ENCODE measurements at places on chromosomes 16 and 17.

- DNase-seq = no peak
Observed at GRCh38 chr17:78281249-78281845, 49.9 kb downstream of the TMEM235 start.

DNA sequence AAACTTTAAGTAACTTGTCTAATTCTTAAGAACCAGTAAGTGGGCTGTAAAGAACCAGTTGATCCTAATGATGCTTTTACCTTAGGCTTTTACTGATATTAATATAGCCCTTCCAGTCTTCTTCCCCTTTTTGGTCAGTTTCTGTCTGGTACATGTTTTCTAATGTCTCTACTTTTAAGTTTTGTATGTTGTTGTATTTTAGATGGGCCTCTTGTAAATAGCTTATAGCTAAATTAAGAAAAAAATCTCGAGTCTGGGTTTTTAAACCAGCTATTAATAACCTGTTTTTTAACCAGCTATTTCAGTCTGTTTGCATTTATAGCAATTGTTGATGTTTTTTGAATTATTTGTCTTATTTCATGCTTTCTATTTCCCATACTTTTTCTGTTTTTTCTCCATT, 79.0 kb downstream of the PITPNC1 start:
- no peak for DNase-seq

DNA sequence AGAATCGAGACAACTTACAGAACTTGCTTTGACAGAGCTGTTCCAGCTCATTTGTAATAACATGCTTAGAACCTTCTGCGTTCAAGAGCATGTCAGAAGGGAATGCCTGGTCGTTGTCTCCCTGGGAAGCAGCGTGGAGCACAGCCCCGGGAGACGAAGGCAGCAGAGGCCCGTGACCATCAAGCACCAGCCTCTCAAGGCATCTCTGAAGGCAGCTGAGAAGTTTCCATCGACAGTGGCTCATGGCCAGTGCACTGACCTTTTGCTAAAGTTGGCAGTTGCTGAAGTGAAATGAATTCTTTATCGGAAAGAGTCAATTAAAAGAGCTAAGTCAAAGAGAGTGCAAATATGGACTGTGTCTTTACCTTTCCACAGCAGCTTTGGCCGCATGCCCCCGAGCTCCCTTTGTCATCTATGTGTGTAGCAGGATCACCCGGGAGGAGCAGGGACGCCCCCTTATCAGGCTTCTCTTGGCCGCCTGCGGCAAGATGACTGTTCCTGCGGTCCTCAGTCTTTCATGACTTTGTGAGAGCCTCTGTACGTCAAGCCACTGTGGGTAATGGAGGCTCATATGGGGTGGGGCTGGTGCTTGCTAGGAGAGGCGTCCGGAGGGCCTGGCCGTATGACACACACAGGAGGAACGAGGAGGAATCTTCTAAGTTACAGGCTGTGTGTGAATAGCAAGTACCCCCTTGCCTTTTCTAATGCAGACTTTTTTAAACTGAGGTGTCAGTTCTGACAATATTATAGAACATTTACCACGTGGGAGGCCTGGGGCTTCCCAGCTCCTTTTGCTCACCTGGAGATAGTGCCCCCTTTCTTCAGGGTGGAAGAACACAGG, 54.2 kb downstream of the LDHD start:
- DNase-seq = no peak

DNA sequence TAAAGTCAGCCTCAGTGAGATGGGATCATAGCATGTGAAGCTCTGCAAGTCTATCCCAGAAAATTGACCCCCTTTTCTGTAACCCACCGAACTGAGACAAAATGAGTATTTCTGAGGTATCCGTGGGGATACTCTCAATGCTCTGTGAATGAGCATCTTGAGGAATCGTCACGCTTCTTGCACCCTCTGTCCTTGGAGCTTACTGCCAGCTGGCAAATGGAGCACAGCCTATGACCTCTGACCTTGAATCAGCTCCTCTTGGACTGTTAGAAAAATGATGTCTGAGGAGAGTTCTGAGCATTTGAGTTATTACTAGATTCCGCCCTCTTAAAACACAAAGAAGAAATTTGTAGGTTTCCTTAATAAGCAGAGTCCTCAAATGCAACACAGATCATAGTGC, 342.1 kb downstream of the ZFHX3 start:
- DNase-seq = no peak

DNA sequence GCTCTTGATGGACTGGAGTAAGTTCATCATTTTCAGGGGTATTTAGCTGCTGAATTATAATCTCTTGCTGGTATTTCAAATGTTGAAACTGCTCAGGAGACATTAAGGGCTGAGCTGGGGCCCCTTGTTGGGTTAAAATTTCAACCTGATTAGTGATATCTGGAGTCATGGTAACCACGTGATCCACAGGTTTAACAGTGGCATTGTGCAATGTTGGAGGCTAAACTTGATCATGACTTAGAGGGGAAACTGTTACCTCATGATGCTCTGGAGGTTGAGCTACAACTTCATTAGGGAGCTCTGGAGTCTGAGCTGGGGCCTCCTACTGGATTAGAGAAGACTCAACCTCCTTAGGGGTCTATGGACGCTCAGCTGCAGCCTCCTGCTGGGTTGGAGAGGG, 17.2 kb upstream of the MPP2 start:
- no peak for DNase-seq

DNA sequence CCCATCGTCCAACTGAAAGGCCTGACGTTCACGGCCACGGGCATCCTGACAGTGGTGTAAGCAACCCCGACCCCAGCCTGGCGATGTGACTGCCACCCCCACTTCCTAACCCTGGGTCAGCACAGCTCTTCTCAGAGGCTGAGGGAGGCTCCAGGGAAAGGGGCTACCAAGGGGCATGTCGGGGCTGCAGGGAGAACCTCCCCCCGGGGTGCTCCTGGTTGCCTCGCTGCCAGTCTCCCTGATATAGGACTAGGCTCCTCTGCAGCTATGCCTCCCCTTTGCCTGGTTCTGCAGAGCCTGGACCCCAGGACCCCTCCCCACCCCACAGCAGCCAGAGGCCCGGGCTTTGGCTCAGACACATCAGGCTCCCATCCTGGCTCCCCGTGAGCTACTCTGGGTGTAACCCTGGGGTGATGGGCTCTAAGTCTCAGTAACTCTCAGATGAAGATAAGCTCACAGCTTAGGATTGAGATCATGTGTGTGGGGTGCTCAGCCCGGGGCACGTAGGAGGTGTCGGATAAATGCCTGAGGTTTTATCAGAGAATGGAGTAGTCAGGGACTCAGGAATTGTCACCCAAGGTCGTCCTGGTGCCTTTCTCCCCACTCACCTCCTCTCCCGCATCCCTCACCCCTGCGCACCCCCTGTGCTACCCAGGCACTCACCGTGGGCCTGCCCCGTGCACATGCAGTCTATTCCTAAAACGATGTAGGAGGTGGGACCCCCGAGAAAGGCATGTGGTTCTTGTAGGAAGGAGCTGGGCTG, 10.6 kb downstream of the ITGAD start:
- no peak for DNase-seq

GRCh38 chr17:56176091-56176490, 22.8 kb downstream of the ANKFN1 start:
- DNase-seq = no peak

- DNase-seq = no peak
Observed at GRCh38 chr17:4858068-4858881, 25.1 kb downstream of the MINK1 start.

DNA sequence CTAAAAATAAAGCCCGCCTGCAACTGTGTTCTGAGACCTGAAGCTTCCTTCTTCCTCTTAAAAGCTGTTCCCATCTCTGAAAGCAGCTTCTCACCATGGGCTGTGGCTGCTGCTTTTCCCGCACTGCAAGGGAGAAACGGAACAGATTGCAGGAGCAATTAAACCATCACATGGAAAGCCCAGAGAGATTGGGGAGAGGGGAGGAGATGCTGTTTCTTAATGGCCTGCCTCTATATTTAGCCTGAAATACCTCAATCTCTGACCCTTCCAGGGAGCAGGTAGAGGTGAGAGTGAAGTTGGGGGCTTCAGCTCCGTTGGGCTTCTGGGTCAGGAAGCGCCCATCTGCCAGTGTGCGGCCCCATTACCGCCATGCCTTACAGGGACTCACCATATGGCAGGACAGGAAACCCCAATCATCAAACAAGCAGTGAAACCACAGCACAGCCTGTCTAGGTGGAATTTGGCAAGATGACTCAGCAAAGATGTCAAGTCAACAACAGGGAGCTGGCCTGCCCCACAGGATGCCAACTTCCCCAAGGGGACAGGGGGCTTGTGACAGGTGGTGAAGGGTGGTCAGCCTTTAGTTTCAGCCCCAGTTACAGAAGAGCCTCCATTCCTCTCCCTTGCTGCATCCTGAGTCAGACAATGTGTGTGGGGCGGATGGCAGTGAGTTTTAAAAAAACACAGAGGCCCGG, 286.6 kb upstream of the CCL2 start:
- DNase-seq = no peak

DNA sequence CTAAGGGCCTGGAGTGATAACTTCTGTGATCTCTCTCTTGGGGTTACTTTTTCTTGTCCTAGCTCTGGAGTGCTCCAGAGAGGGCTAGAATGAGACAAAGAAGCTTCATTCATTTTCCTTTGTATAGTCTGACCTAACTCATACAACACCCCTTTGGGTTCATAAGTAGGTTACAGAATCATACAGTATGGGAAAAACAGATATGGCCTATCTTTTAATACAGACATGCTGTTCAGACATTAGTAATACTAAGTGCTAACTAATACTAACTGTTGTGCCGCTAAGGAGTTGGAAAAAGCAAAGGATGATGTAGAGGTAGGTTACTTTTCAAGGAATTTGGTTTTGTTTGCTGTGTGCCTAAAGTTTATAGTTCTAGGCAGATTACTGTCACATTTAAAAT, 84.7 kb downstream of the NLK start:
- no peak for DNase-seq

GRCh38 chr16:86395477-86395876, 114.8 kb upstream of the FOXF1 start:
- DNase-seq = no peak

All from stimulated activated CD4-positive, alpha-beta T cell treated with anti-CD3 and anti-CD28 coated beads, Interleukin-1b, Interleukin-23, amount 100 ng/mL, for 24 hours (primary cell).